ENCODE measurements at places on chromosomes 2 and 18.
A peak's percentile ranks its signal among the peaks of the same experiment; 100 is the strongest.

- no peak for DNase-seq
Observed at GRCh38 chr2:52532956-52533355, 1234.6 kb upstream of the CHAC2 start.

DNA sequence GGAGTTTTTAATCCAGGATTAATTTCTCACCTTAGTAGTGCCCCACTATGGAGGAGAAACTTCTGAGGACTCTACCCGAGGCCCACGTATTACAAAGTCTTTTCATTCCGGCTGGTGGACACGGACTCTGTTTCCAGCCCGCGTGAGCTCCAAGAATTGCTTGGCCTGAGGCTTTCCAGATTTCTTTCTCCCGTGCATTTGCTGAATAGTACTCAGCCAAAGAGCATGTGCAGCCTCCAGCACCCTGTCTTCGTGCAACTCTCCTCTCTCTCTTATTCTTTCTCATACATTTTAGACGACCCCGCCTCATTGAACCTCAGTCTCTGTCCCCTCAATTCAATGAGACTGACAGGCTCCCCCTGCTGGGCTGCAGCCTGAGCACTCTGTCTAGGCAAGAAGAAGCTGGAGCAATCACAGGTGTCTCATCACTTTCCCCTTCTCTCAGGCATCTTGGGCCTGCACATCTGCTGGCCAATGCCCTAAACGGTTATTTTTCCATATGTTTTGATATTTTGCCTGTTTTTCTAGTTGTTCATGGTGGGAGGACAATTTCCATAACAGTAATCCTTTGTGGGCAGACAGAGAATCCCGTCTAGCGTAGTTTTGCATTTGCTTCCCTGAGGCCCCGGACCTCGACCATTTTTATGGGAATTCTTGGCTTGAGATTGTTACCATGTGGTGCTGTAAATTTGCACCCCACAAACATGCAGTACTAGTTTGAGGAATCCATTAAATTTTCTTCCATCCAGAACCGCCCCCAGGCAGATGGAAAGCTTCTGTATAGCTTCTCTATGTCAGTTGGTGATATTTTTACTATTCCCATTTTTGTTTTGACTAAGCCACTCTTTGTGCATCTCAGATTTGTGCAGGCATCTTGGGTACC lies 50.1 kb upstream of the LPIN2 start:
- DNase-seq, result peak; percentile 68

DNA sequence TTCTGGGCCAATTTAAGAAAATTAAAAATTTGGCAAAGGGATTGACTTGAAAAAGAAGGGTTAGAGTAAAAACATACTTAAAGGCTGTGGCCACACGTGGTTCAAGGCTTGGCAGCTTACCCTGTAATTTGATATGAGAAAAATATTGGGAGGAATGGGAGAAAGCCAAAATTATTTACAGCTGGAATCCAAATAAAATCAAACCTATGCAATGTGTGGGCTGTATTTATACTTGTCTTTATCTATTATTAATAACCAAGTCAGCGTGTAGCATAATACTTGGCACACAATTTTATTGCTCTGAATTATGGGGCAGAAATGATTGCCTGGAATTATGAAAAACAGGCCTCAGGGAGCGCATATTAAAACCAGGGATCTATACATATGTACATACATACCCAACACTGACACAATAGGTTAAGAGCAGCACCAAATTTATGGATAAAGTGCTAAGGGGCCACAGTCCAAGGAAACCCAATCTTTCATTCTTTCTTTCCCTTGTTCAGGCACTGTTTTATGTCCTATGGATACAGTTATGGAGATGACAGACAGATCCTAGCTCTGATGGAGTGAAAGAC lies 35.6 kb downstream of the FAM124B start:
- DNase-seq, result no peak

GRCh38 chr2:44542520-44542919 lies 180.8 kb downstream of the CAMKMT start:
- DNase-seq, result no peak

GRCh38 chr18:79859314-79859713 lies 61.6 kb downstream of the KCNG2 start:
- no peak for DNase-seq

DNA sequence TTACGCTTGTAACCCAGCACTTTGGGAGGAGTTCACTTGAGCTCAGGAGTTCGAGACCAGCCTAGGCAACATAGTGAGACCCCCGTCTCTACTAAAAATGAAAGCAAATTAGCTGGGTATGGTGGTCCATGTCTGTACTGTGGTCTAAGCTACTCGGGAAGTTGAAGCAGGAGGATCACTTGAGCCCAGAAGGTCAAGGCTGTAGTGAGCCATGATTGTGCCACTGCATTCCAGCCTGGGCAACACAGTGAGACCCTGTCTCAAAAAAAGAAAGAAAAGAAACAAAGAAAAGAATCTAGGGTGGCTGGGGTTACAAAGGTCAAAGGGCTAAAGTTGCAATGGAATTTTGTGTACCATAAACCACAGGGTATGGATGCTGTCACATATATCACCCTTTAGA lies 41.3 kb downstream of the KIF3C start:
- DNase-seq, result no peak

GRCh38 chr2:24382363-24383073 lies 22.2 kb upstream of the ITSN2 start:
- peak; percentile 56 for DNase-seq

DNA sequence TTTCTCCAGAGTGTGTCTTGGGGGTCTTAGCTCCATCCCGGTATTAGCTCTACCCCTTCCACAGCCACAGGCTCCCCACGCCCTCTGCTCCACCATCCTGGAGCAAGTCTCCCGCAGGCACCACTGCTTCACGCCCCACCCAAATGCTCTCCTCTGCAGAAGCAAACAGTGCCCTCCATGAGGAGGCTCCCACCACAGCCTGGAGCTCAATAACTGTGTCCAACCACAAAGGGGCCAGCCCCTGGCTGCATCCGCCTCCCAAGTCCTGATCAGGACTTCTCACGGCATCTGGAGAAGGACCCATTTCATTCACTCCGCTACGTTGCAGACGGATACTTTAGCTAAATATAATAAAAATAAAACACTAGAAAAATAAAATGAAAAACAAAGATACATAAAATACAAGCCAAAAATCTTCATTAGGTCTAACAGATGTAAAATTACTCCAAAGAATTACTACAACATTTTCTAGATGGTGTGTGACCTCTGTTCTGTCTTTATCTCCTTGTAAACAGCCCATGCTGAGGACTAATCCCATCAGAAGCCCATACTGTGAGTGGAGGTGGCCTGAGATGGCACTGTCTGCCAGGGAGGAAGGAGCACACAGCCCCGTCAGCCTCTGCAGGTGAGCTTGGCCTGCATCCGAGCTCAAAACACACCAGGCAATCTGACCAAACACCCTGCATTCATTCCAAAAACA lies 210.8 kb upstream of the RAB6C start:
- no peak for DNase-seq

GRCh38 chr2:36561237-36561944 lies 36.6 kb downstream of the FEZ2 start:
- no peak for DNase-seq

DNA sequence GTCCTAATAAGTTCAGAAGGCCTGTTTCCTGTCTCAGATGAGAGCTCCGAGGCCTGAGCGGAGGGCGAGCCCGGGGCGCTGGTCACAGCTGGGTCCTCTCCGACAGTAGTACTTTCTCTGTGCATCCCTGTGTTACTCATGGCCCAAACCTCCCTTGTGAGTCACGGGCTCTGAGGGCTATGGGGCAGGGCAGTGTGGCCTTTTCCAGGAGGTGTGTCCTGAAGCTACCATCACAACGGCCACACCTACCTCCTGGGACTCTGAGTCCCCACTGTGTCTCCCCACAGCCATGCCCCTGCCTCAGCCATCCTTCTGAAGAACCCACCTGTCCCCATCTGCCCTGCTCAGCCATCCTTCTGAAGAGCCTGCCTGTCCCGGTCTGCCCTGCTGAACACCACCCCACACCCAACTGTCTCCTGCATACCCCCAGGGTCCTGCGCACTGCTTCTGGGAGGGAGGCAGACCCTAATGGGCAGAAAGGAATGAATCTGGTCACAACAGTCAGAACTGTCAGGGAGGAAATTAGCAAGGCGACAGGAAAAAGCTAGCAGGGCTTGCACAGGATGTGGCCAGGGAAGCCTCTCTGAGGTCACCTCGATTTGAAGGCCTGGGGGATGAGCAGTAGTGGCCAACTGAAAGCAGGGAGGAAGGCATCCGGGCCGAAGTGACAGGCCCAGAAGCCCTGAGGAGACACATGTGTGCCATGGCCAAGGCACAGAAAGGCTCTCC lies 145.4 kb upstream of the RIOK3 start:
- DNase-seq, result peak; percentile 10

DNA sequence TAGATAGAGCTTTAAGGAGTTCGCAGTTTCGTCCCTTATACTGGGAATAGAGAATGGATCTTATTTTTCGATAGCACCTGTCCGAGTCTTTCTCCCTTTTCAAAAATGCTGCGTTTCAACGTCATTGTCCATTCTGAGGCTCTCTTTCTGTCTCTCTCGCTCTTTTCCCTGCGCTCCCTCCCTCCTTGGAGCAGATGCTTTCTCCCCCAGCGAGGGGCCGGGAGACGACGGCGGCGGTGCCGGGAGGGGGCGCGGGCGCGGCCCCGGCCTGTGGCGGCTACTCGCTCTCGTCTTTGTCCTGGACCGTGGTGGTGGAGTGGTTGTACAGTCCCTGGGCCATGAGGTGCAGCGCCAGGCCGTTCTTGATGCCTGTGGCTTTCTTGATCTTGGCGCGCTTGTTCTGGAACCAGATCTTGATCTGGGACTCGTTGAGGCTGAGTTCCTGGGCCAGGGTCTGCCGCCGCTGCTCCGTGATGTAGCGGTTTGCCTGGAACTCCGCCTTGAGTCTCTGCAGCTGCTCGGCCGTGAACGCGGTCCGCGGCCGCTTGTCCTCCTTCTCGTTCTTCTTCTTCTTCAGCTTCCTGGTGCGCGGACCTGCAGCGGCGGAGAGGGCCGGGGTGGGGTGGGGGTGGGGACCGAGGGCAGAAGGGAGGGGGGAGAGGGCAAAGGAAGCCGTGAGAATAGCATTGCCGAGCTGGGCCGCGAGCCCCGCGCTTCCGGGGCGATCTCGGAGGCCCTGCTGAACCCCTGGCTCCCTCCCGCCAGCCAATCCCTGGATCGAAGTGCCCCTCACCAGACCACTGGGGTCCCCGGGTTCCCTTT lies 4.6 kb downstream of the EN1 start:
- no peak for DNase-seq

GRCh38 chr18:65760457-65760856 lies 9.6 kb downstream of the CDH7 start:
- no peak for DNase-seq

GRCh38 chr2:107621186-107622165 lies 205.2 kb upstream of the RGPD4 start:
- no peak for DNase-seq

DNA sequence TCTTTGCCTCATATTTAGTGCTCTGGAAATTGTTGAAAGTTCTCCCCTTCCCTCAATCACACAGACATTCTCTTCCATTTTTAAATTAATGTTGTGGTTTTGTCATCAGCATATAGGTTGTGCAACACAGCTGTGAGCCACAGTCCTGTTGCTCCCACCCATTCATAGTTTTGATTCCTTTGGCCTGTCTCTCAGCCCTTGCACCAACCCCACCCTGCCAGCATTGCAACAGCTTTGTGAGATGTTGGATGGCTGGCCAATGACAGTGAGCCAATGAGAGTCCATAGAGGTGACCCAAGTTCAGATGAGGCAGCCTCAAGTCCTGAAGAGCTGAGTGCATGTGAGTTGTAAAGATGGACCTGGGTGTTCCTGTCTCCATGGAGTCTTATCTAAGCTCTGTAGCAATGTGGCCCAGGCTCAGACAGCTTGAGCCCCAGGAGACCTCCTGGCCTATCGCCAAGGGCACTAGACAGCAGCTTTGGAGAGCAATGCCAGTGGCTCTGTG lies 775.5 kb downstream of the RNF144A start:
- no peak for DNase-seq

GRCh38 chr2:125566422-125566821 lies 1089.5 kb upstream of the GYPC start:
- DNase-seq, result no peak

- DNase-seq, result no peak
Observed at GRCh38 chr18:63025251-63026090, 294.1 kb downstream of the BCL2 start.

DNA sequence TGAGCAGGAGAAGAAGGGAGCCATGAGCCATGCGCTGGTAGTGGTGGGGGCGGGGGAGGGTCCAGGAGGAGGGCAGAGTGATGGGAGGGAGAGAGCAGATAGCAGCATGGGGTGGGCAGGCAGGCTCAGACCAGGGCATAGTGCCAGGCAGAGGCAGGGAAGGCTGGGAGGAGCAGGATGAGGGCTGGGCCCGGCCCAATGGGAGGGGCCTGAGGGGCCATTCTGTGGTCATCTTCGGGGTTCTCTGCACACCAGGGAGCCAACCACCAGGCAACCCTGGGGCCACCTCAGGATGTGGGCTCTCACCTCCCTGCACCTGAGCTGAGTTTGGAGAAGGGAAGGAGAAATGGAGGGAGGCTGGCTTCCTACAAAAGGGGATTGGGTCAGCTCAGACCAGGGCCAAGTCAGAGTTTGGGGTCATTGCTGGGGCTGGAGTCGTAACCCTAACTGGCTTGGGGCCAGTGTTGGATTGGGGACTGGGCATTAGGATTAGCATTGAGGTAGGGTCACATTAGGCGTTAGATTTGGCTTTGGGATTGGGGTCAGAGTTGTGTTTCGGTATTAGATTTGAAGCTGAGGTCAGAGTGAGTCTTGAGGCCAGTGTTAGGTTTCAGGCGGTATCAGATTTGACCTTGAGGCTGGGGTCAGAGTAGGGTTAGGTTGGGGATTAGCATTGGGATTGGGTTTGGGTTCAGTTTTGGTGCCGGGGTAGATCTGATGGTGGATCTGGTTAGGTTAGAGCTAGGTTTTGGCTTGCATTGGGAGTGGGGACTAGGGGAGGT lies 11.2 kb downstream of the VIL1 start:
- DNase-seq, result no peak

DNA sequence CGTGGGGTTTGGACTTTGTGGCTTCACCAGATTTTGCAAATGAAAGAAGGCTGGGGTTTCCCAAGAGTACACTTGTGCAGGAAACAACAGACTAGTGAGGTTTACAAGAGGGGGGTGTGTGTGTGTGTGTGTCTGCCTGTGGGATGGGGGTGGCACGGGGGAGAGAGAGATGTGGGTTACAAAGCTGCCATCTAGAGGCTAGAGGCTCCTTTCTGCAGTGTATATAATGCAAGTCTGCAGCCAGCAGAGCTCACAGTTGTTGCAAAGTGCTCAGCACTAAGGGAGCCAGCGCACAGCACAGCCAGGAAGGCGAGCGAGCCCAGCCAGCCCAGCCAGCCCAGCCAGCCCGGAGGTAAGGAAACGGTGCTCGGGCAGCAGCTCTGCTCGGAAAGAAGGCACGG lies at the start of gene ACKR3:
Gene ACKR3, plus strand, starts transcription at position 253 of the 401 bp plus-strand sequence. CDS start 10,641 bp downstream, outside the sequence.
- peak; percentile 85 for DNase-seq

Data from CD4-positive, alpha-beta T cell treated with Interferon gamma for 1 hour (primary cell).